Activated CD4-positive, alpha-beta memory T cell treated with anti-CD3 and anti-CD28 coated beads, Interleukin-2, amount 10 ng/mL, durations not matched to agents 7 days and 5 days (primary cell): ENCODE measurements at places on chromosomes 12 and 14.
A peak's percentile ranks its signal among the peaks of the same experiment; 100 is the strongest.

DNA sequence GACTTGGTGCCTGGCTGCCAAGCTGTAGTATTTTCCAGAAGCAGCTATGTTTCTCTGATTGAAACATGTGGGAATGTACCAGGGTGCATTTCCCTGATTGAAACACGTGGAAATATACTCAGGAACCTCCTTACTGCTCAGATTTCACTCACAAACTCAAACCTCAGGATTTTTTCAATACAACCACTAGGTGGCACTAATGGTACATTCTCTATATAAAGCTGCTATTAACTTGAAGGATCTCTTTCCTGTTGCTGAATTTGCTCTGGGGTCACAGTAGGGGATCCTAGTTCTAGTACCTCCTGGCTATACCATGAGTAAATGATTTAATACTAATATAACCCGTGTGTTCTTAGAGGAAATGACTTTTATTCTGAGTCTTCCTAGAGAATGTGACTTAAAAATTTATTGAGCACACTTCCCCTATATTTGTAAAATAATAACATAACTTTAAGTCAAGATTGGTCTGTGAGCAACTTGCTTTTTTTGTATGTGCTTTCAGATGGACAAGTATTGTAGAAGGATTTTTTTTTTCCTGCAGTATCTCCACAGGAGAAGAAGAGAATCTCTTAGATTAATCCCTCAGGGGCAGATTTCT, 173.8 kb upstream of the MIS18BP1 start:
- no peak overlapping the region for H3K27ac ChIP-seq
- H3K27me3 ChIP-seq = no peaks in the 10 kb centered on the region
- DNase-seq = no peak
- no peaks in the 10 kb centered on the region for H3K4me1 ChIP-seq
- H3K36me3 ChIP-seq = no peaks in the 10 kb centered on the region

DNA sequence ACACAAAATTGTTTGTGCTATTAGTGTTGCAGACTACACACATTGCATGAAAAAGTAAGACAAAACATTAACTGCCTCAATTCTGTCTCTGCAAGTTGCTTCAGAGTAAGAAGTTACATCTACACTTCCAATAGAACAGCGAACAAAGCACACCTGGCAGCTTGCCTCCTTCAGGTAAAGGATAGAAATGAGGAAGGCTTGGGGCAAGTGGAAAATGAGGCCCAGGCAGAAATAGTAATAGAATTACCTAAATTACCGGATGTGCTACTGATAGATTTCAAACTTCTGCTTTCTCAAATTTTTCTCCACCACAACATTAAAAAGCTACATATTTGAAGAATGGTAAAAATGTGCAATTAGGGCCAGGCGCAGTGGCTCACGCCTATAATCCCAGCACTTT, 37.7 kb downstream of the CCDC175 start:
- H3K27ac ChIP-seq = no peak overlapping the region
- H3K4me1 ChIP-seq = no peaks in the 10 kb centered on the region
- peaks cover 4% of the 10 kb centered on the region for H3K27me3 ChIP-seq
- no peak for DNase-seq
- no peak overlapping the region for H3K4me3 ChIP-seq

- no peak overlapping the region for H3K27ac ChIP-seq
- H3K36me3 ChIP-seq = no peaks in the 10 kb centered on the region
- DNase-seq = no peak
- H3K4me1 ChIP-seq = no peaks in the 10 kb centered on the region
- peaks cover 6% of the 10 kb centered on the region for H3K27me3 ChIP-seq
Observed at GRCh38 chr14:52583544-52583943, 30.9 kb downstream of the GPR137C start.

DNA sequence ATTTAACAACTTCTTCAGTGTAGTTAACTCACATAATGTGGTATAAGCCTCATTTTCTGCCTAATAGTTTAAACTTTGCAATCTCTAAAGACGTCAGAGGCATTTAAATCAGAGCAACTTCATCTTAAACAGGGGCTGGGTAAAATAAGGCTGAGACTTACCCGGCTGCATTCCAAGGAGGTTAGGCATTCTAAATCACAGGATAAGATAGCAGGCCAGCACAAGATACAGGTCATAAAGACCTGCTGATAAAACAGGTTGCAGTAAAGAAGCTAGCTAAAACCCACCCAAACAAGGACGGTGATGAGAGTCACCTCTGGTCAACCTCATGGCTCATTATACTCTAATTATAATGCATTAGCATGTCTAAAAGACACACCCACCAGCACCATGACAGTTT, 115.6 kb upstream of the PKP2 start:
- DNase-seq = no peak
- no peak overlapping the region for H3K27ac ChIP-seq
- H3K36me3 ChIP-seq = no peaks in the 10 kb centered on the region
- H3K27me3 ChIP-seq = no peaks in the 10 kb centered on the region
- H3K4me1 ChIP-seq = no peaks in the 10 kb centered on the region

- H3K4me1 ChIP-seq = peaks cover 36% of the 10 kb centered on the region
- no peak for DNase-seq
- no peak overlapping the region for H3K27ac ChIP-seq
- peaks cover 17% of the 10 kb centered on the region for H3K36me3 ChIP-seq
- no peak overlapping the region for H3K4me3 ChIP-seq
- no peaks in the 10 kb centered on the region for H3K27me3 ChIP-seq
Observed at GRCh38 chr12:32024884-32025592, 65.8 kb downstream of the RESF1 start.

- no peaks in the 10 kb centered on the region for H3K36me3 ChIP-seq
- no peaks in the 10 kb centered on the region for H3K4me1 ChIP-seq
- no peaks in the 10 kb centered on the region for H3K27me3 ChIP-seq
Observed at GRCh38 chr12:38282886-38283285, 33.7 kb upstream of the ALG10B start.

GRCh38 chr14:70735043-70735442, 74.3 kb downstream of the MAP3K9 start:
- peaks cover 14% of the 10 kb centered on the region for H3K36me3 ChIP-seq
- H3K4me3 ChIP-seq = no peak overlapping the region
- H3K27me3 ChIP-seq = no peaks in the 10 kb centered on the region
- no peaks in the 10 kb centered on the region for H3K4me1 ChIP-seq
- DNase-seq = no peak

- no peak overlapping the region for H3K27ac ChIP-seq
- peaks cover 9% of the 10 kb centered on the region for H3K27me3 ChIP-seq
- H3K4me1 ChIP-seq = peaks cover 6% of the 10 kb centered on the region
- H3K4me3 ChIP-seq = no peak overlapping the region
- no peaks in the 10 kb centered on the region for H3K36me3 ChIP-seq
Observed at GRCh38 chr14:30518867-30519560, 39.9 kb upstream of the G2E3 start.

DNA sequence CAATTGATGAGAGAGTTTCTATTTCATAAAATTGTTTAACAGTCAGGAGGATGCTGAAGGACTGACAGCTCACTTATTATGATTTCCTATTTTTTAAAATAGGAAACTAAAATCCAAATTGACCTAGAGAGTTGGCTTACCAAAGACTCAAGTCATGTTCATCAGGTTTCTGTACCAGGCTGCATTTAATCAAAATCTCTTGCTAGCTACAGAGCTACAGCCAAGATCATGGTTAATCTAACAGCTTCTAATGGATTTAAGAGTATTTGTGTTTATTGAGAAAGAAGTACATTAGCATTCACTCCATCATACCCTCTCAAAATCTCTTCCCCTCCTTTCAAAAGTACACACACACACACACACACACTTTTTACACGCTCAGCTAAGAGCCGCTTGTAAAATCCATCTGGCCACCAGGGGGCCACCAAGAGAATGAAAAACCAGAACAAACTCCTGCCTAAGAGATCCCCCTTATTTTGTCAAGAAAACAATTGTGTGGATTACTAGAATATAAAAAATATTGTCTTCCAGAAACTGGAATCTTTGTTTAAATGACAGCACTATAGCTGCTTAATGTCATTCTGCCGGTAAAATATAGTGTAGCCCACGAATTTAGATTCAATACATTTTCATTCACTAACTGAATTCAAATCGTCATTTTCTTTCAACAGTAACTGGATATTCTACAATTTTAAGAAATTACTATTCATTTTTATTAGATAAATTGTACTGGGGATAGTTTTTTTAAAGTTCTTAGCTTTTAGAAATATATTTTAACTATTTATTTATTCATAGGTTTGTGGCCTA, 334.0 kb downstream of the BTG1 start:
- peak overlapping the region; percentile 13 for H3K27ac ChIP-seq
- H3K4me1 ChIP-seq = peaks cover 5% of the 10 kb centered on the region
- no peaks in the 10 kb centered on the region for H3K36me3 ChIP-seq
- no peak overlapping the region for H3K4me3 ChIP-seq
- H3K27me3 ChIP-seq = no peaks in the 10 kb centered on the region

GRCh38 chr12:19209661-19210060, 80.1 kb downstream of the PLEKHA5 start:
- DNase-seq = no peak
- no peaks in the 10 kb centered on the region for H3K27me3 ChIP-seq
- H3K36me3 ChIP-seq = peaks cover 4% of the 10 kb centered on the region

- no peaks in the 10 kb centered on the region for H3K36me3 ChIP-seq
- peaks cover 2% of the 10 kb centered on the region for H3K27me3 ChIP-seq
- H3K4me1 ChIP-seq = no peaks in the 10 kb centered on the region
- DNase-seq = no peak
- H3K4me3 ChIP-seq = no peak overlapping the region
Observed at GRCh38 chr14:77245820-77246219, 25.2 kb downstream of the NGB start.
